T follicular helper cell (primary cell): ENCODE measurements at places on chromosomes 5 and 9.

- no peak for DNase-seq
Measured at GRCh38 chr9:5263351-5264218, 32.4 kb downstream of the INSL4 start.

DNA sequence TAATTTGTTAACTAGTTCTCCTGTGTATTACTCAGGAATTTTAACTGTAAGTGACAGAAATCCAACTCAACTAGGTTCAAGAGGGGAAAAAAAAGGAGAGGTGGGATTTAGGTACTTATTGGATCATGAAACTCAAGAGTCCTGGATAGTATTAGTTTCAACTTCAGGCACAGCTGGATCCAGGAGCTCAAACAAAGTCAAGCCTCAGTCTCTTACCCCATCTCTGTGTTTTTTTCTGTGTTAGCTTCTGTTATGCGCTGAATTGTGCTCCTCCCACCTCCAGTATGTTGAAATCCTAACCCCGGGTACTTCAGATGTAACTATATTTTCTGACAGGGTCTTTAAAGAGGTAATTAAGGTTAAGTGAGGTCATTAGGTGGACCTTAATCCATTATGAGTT is 53.5 kb downstream of the SMIM23 start:
- no peak for DNase-seq

DNA sequence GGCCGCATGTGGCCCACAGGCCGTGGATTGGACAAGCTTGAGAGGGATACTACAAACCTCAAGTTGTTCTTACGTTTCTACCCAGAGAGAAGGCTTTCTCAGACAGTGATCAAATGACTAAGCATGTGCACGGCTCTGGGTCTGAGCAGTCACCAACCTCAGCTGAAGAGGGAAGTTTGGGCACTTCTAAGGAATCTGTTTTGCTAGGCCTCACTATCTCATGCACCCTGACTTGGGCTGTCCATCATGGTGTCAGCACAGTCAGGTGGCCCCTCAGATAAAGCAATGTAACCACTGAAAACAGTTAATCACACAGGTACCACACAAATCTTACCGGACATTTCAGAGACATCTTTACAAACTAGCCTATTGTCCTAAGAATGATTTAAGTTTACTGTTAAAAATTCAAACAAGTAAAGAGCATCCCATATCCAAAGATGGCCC is 24.6 kb downstream of the CSF2 start:
- DNase-seq = no peak

GRCh38 chr5:11711932-11712331 is 192.3 kb downstream of the CTNND2 start:
- DNase-seq = no peak

DNA sequence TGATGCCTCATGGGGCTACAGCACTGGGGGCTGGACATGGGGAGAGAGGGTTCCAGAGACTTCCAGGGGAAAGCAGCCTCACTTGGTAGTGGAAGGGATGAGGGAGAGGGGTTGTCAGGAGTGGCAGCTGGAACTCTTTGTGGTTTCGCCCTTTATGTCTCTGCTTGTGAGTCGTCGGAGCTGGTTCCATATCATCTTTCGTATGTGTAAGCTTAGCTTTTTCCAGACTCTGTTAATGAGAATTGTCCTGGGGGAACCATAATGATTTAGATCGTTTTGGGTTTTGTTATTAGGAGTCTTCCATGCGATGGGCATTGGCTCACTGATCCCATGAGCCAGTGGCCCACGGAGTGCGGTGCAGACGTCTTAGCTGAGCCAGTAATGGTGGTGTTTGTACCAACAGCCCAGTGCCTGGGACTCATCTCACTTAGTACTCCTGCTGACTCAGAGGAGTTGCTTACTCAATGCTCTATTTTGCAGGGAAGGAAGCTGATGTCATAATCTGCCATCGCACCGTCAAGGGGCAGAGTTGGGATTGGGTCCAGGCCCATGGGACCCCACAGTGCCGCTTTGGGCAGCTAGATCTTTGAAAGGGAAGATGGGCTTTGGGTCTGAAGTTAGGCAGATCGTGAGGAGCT is 48.5 kb downstream of the NEK6 start:
- DNase-seq = no peak

- DNase-seq = no peak
Measured at GRCh38 chr9:125444956-125445506, 183.4 kb downstream of the GAPVD1 start.

DNA sequence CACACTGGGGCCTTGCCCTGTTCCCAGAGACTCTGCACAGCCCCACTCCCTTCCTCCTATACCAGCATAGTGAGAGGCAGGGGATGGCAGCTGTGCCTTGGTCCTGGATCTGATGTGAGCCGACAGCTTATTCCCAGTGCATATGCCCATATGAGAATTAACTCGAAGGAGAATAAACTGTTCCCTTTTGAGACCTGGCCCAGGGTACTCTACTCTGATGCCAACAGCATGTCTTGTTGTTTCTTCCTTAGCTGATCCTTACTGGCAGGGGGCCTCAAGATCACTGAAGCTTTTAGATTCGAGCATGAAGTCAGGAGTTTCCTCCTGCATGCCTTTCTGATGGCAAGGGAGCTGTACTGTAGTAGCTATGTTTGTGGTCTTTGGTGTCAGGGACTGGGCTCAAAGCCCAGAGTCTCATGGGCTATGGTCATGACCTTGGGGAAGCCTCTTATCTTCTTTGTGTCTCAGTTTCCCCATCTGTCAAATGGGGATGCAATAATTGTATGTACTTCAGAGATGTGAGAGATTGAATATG is 57.1 kb downstream of the DOCK2 start:
- DNase-seq = no peak

- DNase-seq = no peak
Measured at GRCh38 chr9:103014242-103014641, 19.1 kb downstream of the CYLC2 start.

DNA sequence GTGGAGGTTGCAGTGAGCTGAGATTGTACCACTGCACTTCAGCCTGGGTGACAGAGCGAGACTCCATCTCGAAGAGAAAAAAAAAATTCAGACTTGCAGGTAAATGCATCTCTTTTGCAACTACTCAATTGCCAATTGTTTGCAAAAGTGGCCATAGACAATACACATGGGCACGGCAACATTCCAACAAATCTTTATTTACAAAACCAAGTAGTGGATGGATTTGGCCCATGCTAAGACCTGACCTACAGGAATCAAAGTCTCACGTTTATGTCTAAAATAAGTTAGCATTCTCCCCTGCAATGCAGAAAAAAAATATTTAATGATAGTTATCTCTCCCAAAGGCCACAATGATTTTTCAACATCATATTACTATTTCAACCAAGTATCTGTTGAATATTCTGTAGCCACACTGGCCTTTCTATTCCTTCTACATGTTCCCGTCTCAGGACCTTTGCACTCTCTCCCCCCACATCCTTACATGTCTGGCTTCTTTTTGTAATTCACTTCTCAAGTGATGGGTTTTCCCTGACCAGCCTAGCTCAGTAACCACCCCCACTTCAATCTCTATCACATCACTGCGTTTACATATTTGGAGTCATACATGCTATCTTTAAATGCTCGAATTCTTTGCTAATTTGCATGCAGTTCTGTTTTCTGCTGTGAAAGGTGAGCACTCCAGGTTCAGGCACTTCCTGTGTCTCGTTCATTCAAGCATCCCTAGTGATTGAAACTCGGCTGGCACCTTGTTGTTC is 54.2 kb downstream of the FNBP1 start:
- no peak for DNase-seq

GRCh38 chr5:163894645-163895044 is 389.2 kb downstream of the MAT2B start:
- no peak for DNase-seq

GRCh38 chr9:127142291-127142690 is 19.9 kb upstream of the ANGPTL2 start:
- DNase-seq = no peak

DNA sequence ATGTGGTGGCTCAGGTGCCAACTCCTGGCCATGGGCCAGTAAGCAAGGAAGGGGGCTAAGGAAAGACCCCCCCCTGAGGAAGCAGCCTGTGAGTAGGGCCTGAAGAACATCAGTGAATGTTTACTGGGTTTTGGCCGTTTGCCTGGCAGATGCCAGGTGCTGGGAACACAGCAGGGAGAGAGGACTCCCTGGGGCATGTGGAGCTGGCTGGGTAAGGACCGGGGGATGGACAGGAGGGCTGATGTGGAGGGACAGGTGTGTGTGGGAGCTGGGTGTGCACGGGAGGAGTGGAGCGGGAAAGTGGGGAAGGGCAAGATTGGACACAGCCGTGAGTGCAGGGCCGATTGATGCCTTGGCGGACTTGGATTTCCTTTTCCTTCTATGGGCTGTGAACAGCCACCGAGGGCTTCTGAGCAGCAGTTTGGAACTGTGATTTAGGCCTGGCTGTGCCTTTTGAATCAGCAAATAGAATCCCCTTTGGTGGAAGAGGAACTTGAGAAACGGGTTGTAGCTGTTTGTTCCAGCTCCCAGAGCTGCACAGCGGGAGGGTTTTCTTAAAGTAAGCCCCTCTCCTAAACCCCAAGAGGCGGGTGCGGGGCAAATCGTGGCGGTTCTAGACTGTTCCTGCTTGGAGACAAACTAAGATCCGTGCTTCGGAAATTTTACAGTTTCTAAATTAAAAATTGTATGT is 3.1 kb downstream of the HMCN2 start:
- no peak for DNase-seq

- DNase-seq = no peak
Measured at GRCh38 chr5:78905084-78905938, 79.8 kb downstream of the ARSB start.

DNA sequence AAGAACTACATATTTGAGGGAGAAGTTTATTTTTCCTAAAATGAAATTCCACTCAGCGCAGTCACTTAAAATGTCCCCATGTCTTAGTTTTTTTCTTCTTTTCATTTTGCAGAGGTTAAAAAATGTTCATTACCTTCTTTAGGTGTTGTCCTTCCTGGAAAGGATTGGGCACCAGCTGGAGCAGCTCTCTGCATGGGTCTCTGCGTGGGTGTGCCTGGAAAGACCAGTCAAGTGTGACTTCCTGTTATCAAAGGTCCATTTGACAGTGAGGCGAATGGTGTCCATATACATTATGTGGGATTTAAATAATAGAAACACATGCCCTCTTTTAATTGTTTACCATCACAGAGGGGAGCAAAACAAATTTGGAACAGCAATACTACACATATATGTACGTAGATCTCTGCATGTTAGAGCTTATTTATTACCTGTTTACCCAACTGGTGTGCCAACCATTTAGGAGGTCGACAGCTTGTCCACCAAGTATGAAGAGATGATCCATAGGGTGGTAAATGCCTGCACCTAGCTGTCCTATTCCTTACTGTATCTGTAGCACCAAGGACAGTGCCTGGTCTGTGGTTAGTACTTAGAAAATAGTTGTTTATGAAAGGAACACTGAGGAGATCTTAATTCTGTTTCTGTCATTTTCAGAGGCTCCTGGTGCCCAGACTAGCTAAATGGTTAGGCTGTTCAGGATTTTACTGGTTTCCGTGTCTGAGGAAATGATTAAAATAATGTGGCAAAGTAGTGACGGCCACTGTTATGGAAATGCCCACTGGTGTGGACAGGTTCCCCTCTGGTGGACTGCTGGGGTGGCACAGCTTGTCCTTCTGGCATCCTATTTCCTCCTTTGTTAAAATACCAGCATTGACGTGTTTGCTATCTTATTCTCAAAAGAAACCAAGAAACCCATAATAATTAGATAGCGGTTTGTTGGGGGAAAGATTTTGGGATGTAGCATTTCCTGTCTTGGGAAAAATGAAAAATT is 200.4 kb downstream of the MAST4 start:
- DNase-seq = no peak

GRCh38 chr5:143682929-143683386 is 129.0 kb upstream of the HMHB1 start:
- DNase-seq = no peak

- no peak for DNase-seq
Measured at GRCh38 chr9:117643288-117643654, 60.9 kb upstream of the TLR4 start.

GRCh38 chr9:114653556-114654159 is 3.9 kb downstream of the TEX53 start:
- DNase-seq = peak; percentile 73
